ENCODE measurements at places on chromosomes 7 and 10.

DNA sequence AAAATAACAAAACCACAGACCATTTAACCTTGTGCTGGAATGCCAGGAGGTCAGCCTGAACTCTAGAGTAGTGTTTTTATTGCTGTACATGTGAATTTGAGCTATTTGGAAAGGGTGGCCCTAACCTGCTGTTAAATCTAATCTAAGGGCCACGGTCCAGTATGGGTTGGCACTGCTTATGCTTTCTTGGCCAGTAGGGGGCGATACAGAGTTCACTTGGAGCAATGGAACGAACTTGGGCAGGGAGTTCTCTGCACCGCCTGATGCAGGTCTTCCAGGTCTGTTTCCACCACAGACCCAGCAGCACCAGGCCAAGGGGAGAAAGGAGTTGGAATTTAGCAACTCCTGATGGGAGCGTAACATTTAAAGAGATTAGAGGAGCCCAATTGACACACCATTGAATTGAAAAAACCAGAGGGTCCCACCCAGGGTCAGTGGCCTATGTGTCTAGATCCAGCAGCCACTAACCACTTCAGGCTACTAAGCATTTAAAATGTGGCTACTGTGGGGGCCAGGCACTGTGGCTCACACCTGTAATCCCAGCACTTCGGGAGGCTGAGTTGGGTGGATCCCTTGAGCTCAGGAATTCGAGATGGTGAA lies 75.7 kb upstream of the EFCAB10 start:
- DNase-seq, result peak; percentile 72

GRCh38 chr10:118730756-118731456 lies 23.9 kb downstream of the CACUL1 start:
- DNase-seq, result no peak

DNA sequence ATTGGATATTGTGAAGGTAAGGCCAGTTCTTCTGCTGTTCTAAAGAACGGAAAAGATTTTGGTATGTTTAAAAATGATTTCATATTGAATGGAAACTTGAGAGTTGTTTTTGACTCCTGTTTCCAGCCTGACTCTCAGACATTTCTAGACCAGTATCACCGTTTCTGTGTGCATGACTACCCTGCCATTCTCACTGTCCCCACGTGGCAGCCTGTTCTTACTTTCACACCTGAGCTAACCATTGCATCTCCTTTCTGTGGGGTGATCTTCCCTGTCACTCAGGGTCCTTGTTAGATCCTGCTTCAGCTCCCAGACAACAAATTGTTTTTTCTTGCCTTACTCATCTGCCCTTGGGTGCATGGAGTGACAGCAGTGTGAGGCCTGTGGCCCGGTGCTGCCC lies 38.9 kb downstream of the GLRX3 start:
- DNase-seq, result no peak

- peak; percentile 42 for DNase-seq
Measured at GRCh38 chr10:110746254-110746826, 102.2 kb downstream of the RBM20 start.

Data from HL-60 (cell line).